ENCODE measurements at places on chromosomes 16 and 17.

- no peak for DNase-seq
Measured at GRCh38 chr17:63069245-63069644, 103.2 kb downstream of the TANC2 start.

DNA sequence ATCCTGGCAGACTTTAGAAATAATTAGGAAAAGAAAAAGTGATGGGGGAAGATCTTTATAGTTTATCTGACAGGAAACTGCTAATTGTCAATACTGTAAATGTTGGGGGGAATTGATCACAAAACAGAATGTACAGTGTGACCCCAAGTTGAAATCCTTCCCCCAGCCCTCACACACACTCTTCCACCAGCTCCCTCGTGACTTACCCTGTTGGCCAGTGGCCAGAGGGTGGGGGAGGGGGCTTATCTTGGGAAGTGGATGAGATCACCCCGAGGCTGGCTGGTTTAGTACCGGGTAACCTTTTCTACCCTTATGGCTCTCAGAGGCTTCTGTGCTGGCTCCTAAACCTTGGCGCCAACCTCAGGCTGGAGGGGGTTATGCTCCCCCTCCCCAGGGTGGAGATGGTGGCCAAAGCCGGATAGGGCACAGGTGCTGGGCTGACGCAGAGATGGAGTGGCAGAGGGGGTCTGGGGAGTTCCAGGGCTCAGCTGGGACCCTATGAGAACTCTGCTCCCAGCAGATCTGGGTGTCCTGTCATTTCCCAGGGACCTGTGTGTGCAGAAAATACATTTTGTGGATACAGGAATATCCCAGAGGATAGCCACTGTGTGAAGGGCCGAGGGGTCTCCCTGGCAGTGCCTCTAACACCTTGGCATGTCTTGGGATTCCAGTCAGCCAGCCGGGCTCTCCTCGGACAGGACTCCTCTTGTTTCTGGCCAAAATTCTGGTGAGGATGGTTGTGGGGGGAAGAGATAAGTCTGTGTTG lies 18.6 kb downstream of the CDH16 start:
- DNase-seq, result no peak

DNA sequence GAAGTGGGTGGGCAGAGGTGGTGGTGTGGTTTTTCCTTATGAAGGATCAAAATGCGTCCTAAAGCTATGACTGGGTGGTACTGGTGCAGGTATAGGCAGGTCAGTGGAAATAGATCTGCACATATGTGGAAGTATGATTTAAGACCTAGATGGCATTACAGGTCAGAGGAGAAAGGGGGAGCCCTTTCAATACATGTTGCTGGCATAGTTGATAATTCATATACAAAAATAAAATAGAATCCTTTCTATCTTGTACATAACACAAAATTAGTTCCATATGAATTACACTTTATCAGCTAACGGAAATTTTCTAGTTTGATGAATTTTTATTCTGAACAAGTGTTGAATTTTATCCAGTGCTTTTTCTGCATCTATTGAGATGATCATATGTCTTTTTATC lies 20.8 kb upstream of the PIK3R5 start:
- no peak for DNase-seq

DNA sequence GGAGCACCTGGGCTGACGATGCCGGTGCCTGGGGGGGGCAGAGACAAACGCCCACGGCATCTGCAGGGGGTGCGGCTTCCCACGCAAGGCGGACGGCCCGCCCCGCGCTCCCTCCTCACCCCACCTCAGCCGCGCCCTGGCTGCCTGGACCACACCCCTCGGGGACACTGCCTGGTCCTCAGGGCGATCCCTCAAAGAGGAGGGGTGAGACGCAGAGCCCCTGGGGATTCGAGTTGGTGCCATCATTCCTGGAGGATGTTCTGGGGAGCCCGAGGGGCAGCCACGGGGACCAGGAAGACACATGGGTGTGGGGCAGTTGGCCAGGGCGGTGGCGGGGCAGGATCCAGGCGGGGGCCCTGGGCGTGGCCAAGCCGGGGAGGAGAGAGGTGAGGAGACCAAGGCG lies 3.9 kb downstream of the IGFALS start:
- DNase-seq, result no peak

DNA sequence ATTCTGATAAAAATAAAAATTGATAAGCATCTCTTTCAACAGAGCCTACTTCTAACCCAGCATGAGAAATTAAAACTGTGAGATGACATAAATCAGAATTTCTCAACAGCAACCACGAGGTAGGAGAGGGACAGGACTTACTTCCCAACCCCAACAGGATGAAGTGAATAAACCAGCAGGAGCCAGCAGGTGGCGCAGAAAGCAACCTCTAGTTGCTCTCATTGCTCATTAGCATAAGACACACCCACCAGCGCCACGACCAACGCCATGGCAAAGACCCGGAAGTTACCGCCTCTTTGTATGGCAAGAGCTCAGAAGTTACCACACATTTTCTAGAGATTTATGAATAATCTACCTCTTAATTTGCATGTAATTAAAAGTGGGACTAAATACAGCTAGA lies 189.4 kb upstream of the CDH8 start:
- peak; percentile 74 for DNase-seq

DNA sequence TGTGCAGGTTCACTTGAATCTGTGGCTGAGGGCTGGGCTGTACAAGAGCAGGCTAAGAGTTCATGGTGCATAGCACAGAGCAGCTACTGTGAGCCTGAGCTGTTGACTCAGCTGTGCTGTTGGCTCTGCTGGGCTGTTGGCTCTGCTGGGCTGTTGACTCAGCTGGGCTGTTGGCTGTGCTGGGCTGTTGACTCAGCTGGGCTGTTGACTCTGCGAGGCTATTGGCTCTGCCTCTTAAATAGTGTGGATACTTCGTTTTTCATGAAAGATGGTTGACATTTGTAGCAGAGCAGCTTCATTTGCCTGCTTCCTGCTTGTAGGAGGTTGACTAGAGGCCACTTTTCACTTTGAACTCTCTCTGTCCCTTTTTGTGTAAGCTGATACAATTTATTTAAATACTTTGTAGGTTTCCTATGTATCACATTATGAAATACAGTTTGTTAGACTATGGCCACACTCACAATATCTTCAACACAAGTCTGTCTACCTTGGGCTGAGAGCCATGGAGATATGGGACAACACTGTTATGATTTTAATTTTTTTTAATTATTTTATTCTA lies 40.3 kb upstream of the CCNF start:
- DNase-seq, result no peak

DNA sequence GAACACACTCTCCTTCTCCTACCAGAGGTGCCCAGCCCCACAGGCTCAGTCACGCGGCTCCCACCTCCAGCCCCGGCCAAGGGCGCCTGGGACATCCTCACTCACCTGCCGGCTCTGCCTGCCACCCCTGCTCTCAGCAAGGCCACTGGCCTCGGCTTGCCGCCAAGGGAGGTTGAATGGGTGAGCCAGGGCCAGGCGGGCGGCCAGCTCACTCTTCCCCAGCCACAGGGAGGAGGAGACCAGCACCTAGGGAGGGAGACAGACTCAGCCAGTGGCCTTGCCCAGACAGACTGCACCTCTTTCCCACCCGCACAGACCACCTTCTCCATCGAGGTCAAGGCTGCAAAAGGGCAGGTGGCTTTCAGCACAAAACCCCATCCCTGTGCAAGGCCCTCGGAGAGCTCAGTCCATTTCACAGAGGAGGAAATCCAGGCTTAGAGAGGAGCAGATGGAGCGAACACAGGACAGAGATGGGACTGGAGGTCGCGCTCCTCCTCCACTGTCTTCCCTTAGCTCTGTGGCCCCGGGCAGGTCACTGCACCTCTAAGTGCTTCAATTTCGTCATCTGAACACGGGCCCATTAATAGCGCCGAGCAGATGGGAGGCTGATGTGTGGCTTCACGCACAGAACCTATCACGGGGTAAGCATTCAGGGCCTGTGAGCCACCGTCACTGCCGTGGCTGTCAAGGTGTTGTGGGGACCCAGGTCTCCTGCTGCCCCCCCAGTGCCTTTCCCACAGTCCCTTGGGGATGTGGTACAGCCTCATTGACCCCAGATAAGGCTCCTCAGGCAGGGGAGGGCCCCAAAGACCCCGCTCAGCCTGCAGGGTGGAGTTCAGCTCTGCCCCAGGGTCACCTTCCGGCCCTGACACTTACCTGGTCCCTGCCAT lies 56.1 kb downstream of the RMI2 start:
- DNase-seq, result peak; percentile 16

GRCh38 chr17:7136266-7136877 lies 21.8 kb upstream of the ASGR2 start:
- DNase-seq, result no peak

- DNase-seq, result no peak
Measured at GRCh38 chr16:20598832-20599469, 22.8 kb upstream of the ACSM2B start.

DNA sequence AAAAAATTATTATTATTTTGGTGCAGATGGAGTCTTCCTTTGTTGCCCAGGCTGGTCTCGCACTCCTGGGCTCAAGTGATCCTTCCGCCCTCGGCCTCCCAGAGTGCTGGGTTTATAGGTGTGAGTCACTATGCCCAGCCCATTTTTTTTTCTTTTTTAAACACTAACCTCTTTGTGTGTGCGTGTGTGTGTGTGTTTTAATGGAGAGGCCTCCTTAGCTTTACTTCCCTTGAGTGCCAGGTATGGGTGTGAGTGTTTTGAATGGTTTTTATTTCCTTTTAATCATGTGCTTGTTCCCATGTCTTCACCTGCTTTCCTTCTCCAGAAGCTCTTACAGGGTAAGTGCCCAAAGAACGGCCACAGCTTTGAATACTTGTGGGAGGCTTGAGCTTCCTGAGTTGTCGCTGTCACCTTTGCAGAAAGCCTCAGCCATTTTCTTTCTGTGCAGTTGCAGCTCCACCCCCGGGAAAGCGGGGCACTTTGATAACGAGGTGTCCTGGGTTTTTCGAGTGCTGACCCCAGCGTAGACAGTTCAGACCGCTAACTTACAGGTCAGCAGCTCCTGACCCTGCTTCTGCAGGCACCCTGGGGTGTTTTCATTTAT lies 22.6 kb downstream of the AKAP1 start:
- DNase-seq, result no peak

- no peak for DNase-seq
Measured at GRCh38 chr17:1605681-1606351, 22.8 kb downstream of the SLC43A2 start.

GRCh38 chr17:65809366-65809765 lies 247.9 kb upstream of the AXIN2 start:
- DNase-seq, result no peak

DNA sequence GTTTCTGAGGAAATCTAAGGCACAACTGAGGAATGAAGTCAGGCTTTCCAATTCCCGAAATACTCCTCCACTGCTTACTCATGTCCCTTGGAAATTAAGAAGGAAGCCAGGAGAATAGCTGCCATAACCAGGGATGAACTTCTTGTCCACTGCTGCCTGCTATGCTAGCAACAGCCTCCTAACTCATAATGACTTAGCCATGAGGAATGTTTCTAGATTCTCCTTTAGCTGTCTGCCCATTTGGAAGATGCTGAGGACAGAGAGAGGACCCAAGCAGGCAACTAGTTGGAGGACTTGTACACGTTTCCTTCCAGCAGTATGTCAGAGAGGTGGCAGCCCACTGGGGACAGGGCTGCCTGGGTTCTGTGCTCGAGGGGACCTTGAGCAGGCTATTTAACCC lies 939 bp upstream of the CCL2 start:
- DNase-seq, result no peak

- no peak for DNase-seq
Measured at GRCh38 chr16:4991754-4992153, 33.6 kb downstream of the SEC14L5 start.

DNA sequence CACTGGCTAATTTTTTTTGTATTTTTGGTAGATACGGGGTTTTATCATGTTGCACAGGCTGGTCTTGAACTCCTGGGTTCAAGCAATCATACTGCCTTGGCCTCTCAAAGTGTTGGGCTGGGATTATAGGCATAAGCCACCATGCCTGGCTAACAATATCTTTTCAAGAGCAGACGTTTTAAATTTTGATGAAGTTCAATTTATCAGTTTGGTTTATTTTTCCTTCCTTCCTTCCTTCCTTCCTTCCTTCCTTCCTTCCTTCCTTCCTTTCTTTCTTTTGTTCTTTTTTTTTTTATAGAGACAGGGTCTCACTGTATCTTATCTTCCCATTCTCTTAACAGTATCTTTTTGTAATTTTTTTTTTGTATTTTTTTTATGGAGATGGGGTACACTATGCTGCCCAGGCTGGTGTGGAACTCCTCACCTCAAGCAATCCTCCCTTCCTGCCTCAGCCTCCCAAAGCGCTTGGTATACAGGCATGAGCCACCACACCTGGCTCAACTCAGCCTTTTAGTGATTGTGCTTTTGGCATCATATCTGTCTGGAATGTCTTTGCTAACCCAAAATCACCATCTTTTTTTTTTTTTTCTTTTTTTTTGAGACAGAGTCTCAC lies 13.6 kb upstream of the GIP start:
- DNase-seq, result no peak

- no peak for DNase-seq
Measured at GRCh38 chr16:31874366-31875111, 932 bp downstream of the ZNF267 start.

GRCh38 chr16:48438414-48438813 lies 53.2 kb upstream of the SIAH1 start:
- no peak for DNase-seq

DNA sequence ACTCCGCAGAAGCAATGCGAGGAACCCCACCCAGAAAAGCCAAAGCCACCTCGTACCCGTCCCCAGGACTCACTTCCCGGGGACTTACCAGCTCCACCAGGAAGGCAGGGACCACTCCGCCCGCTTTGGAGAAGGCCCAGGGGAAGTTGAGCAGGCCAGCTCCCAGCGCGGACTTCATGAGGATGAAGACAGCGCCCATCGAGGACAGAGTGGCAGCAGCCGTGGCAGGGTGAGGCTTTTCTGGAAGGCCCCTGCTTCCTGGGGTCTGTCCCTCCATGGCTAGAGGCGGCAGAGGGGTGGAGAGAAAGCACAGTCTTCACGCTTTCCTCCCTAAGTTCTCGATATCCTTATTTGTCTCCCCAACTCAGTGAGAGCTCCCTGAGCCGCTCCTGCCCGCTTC lies 714 bp downstream of the SLC38A8 start:
- DNase-seq, result no peak

- no peak for DNase-seq
Measured at GRCh38 chr16:13961099-13961811, 41.3 kb downstream of the ERCC4 start.

GRCh38 chr16:15949210-15950160 lies at the start of gene ABCC1:
Gene ABCC1, plus strand, starts transcription at chr16:15949616. Its CDS starts 136 bp downstream, at chr16:15949752.
- peak; percentile 25 for DNase-seq

- no peak for DNase-seq
Measured at GRCh38 chr17:77898521-77899434, 59.7 kb upstream of the TNRC6C start.

DNA sequence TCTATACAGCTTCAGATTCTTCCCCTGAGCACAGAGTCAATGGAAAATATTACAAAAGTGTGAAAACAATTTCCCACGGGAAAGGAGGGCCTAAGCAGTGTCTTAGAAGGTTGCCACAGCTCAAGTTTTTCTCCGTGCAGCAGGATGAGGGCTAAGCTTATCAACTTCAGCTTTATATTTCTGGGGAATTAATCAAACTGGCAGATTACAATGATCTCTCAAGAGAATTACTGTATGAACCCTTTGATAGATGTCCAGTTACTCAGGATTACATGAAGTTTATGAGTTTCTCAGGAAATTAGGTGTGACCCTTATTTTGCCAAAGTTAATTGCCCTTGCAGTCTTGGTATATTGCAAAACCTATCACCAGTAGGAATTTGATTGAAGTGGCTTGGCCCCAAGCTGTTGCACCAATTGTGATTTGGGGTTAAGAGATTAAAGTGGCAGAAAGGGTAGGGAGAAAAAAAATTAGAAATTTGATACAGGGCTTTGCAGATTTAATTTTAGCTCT lies 298.4 kb downstream of the MAP2K6 start:
- DNase-seq, result no peak
